ENCODE measurements at places on chromosomes 13 and 19. TPM values are rescaled to one million over a fixed set of nuclear protein-coding genes. Genes with fewer than 3 reads are reported as not detected.

Gene SIGLECL1
- total RNA-seq, result not detected

Gene DKKL1
- 0.48 TPM for total RNA-seq

Gene RGL3
- 17.9 TPM for total RNA-seq

Gene PEAK3
- total RNA-seq, result not detected
